ENCODE measurements at places on chromosomes 3 and 15.

DNA sequence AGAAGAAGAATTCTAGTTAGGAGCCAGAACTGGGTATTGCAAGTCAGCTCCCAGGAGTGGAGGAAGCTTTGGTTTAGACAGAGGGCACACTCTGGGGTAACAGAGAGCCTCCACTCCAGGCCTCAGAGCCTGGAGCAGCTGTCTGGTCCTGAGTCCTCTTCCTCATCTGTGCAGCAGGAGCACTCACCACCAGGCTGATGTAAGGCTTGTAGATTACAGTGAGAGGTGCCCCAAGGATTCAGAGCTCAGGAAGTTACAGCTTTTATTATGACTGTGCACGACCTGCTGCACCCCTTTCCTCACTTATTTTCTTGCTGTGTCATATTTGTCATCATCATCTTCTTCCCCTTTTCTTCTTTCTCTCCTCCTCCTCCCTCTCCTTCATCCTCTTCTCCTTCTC, 210.4 kb downstream of the ATP10A start:
- DNase-seq = no peak

GRCh38 chr3:72848703-72849081, 447 bp upstream of the SHQ1 start:
- DNase-seq = no peak

GRCh38 chr3:133827136-133827535, 21.5 kb downstream of the SRPRB start:
- DNase-seq = no peak

DNA sequence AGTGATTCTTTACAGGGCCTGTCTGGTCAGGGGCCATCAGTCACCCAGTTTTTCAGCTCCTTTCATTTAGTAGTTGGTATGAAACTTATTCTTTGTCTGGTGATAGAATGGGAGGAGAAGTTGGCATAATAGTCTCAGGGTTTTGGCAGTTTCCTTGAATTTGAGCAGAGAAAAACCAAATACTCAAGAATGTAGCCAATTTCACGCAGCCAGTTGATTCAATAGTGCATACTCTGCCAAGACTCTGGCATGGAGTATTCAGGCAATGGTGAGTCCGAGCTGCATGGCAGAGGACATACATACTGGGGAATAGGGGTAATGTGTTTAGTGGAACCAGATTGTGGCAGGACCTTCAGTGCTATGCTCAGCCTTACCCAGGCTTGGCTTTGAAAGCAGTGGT, 118.3 kb downstream of the GALK2 start:
- DNase-seq = no peak

DNA sequence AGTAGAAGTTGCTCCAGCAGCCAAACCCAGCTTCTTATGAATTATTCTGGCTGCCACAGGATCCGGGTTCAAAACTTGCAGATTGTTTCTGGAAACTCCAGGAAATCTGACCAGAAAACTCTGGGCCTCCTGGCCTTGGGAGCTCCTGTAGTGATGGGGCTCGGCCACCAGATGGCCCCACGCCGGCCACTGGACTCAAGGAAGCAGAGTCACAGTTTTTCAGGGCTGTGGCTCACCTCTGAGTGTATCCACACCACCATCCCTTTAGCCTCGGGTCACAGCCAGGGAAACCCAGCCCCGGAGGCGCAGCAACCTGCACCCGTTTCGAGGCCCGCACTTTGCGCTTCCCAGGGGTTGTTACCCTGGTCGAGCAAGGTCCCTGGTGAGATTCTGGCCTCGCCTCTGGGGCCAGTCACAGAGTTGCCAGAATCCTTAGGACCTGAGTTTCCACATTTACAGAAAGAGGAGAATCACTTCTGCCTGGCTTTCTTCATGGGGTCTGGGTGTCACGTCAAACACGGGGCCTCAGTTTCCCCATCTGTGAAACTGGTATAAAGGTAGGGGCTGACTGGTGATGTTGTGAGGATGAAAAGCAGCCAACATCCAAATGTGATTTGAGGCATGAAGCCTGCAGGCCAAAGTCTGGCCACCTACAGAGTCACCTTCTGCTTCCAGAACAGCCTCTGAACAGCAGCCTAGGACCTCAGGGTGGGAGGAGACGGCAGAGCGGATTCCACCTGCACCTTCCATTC, 53.5 kb upstream of the LCTL start:
- DNase-seq = peak; percentile 20

GRCh38 chr15:75720787-75721479, 8.3 kb upstream of the CSPG4 start:
- peak; percentile 68 for DNase-seq

GRCh38 chr3:53238051-53238850, 17.6 kb downstream of the TKT start:
- no peak for DNase-seq

- DNase-seq = no peak
Observed at GRCh38 chr3:9022305-9023225, 59.3 kb upstream of the RAD18 start.
